AG08395 (cell line): ENCODE measurements at places on chromosomes 3 and 15.

DNA sequence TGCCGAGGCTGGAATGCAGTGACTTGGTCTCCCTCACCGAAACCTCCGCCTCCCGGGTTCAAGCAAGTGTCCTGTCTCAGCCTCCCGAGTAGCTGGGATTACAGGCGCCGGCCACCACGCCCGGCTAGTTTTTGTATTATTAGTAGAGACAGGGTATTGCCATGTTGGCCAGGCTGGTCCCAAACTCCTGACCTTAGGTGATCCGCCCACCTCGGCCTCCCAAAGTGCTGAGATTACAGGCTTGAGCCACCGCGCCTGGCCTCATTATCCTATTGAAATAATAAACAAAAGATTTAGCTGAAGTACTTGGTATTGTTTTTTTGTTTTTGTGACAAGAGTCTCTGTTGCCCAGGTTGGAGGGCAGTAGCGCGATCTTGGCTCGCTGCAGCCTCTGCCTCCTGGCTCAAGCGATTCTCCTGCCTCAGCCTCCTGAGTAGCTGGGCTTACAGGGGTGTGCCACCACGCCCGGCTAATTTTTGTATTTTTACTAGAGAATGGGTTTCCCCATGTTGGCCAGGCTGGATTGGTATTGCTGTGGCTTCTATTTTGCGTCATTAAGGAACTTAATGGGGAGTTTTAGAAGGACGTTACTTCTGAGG, 1.5 kb downstream of the RPL35A start:
- DNase-seq: no peak

DNA sequence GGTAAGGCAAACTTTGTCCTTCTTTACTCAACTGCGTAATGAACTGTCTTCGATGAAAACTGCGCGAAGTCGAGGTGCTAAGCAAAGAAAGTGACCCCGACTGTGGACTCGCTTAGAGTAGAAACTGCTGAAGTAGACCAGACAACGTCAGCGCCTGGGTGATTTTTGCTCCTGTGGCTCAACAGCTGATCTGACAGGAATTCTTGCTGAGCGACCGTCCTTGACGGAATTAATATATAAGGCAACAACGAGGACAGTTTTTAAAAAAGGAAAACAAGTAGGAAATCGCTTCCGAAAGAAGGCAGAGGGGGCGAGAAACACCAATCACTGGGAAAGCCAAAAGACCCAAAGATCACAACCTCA, 541 bp downstream of the RPS27L start:
- peak; percentile 34 for DNase-seq

DNA sequence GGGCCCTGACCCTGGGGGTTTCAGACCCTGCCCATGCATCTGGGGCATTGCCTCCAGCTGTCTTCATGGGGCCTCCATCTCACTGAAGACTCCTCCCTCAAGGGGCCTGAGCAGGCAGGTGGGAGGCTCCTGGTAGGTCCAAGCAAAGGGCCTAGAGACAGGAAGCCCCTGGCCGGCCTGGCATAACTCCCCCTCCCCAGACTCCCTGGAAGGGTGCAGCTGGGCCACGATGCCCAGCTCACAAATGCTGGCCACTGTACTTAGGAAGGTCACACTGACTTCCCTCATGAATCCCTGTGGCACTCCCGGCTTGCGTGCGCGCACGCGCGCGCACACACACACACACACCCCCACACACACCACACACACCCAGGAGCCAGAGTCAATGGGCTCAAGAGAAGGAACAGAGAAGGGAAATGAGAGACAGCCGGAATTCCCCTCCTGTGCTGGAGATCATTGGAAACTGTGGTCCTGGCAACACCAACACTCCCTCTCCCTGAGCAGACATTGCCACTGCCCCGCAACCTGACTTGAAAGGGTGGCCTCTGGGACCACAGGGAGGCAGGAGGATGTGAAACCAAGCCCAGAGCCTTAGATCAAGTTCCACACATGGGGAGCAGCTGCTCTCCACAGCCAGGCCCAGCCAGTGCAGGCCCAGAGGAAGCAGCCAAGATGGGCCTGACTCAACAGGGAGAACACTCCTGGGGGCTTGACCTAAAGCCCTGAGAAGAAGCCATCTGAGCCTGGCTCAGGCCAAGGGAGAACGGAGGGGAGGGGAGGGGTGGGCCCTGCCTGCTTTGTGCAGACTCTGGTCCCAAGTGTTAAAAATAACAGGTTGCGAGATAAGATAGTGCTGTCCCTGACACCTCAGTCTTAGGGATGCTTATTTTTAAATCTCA, 69.7 kb downstream of the SCN5A start:
- no peak for DNase-seq

DNA sequence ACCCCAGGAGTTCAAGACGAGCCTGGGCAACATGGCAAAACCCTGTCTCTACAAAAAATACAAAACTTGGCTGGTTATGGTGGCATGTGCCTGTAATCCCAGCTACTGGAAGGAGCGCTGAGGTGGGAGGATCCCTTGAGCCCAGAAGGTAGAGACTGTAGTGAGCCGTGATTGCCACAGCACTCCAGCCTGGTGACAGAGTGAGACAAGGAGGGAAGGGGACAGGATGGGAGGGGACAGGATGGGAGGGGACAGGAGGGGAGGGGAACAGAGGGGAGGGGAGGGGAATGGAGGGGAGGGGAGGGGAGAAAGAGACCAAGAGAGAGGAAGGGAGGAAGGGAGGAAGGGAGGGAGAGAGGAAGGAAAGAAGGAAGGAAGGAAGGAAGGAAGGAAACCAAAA, 11.0 kb downstream of the COLQ start:
- no peak for DNase-seq

DNA sequence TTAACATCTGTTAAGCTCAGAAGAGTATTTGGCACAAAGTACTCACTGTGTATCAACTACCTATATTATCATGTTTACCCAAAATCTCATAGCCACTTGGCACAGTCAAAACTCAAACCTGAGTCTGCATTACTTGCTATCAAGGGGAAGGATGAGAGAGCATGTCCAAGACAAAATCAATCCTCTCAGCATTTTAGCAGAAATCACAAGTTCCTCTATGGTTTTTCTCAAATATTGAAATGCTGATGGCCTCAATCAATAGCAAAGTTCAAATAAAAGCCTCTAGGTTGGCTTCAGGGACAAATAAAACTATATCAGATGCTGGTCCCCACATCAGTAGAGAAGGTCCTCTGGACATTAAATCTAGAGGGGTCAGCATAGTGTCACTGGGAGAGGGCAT, 14.3 kb downstream of the TBC1D2B start:
- no peak for DNase-seq

DNA sequence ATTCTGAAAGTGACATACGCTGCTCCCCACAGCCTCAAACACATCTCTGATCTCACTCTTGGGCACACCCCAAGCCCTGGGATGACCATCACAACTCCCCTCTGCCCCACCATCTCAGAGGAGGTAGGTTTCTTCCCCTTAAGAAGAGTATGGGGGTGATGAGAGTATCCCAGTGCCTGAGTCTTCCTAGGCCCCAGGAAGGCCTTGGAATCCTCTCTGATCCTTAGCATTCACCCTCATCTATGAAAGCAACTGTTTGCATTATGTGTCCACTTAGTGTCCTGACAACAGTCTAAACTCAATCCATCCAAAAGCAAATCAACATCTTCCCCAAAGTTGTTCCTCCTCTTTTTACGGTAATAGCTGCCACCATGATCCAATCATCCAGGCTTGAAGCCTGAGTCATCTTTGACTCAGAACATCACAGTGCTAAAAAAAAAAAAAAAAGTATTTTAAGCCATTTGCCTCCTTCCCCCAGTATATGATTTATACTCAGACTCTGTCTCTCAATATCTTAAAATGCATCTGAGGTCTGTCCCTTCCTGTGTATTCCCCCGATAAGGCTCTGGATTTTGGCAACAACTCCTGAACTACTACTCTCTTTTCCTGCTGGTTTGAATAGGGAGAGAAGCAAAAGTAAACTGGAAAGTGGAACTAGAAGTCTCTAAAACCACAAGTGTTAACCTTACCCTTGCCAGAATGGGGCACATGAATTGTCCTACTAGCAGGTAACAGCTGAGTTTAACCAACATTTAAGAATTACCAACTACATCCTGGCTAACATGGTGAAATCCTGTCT, 22.5 kb downstream of the POPDC2 start:
- DNase-seq: peak; percentile 88

GRCh38 chr15:81013396-81013929, 12.7 kb downstream of the TLNRD1 start:
- DNase-seq: no peak

DNA sequence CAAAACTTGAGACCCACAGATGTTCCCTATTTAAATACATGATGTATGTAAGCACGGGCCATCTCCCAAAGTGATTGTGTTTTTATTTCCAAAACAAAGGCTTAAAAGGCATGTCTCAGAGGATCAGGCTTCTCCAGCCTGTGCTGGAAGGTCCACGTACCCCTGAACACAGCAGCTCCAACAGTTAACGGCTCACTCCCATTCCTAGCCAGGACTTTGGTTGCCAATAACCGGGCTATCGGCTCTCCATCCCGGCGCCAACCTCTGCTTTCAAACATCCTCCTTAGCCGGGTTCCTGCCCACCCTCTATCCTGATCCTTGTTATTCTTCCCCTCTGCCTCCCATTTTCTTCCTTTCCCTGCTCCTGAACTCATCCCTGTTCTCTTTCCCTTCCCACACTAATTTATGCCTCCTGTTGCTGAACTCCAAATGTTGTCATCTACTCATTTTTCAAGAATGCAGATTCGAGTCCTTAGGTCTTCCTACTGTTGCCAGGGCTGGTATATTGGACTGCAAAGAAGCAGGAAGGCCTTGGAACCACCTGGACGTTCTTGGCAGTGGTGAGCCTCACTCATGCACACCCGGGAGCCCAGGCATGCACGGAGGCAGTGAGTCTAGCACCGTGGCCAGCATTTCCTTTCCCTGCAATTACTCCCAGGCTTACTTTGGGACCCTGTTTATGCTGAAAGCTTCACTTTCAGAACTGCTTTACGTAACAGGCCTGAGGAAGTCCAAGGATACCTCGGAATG, 128.4 kb upstream of the RAD18 start:
- DNase-seq: peak; percentile 6

DNA sequence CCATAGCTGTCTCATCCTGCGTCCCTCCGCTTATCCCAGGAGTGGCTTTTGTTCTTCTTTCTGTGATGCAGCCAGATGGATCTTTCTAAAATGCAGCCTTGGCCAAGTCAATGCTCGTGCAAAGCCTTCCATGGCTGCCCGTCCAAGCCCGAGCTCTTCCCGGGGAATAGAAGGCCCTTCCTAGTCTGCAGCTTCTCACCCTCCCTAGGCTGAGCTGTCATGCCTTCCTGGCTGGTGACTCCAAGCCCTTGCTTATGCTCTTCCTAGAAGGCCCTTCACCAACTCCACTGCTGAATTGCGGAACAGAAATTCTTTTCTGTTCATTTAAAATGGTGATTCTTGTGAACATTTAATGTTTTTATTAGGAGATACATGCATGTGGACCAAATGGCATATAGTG, 95.9 kb downstream of the SMAD6 start:
- DNase-seq: no peak

GRCh38 chr15:48402427-48403177, 71.4 kb downstream of the DUT start:
- DNase-seq: no peak

DNA sequence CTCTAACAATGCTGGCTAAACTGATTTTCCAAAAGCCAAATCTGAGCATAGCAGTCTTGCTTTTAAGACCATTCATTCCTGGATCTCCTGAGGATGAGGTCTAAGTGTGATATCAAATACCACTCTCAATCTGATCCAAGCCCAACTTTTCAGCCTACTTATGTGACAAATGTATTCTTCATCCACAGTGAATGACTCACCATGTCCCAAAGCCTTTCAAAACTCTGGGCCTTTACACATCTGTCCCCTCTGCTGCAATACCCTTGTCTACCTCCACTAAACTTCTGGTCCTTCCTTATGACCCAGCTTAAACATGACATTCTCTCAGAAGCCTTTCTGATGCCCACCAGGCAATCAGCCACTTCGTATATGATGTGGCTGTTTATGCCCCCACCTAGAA, 4.6 kb downstream of the ANAPC13 start:
- DNase-seq: no peak

DNA sequence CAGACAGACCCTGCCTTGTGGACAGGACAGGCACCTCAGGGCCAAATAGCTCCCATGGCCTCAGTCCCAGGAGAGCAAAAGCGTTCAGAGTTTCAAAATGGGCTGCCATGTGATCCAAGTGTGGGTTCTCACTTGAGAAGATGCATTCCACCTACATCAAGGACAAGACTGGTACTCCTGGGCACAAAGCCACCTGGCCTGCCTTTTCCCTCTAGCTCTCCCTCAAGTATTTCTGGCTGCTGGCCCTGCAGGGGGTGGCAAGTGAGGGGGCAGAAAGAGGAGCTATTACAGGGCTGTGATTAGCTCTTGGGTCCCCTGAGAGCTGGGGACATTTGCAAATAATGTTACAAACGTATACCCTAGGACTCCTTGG, 6.5 kb upstream of the COL7A1 start:
- DNase-seq: no peak

DNA sequence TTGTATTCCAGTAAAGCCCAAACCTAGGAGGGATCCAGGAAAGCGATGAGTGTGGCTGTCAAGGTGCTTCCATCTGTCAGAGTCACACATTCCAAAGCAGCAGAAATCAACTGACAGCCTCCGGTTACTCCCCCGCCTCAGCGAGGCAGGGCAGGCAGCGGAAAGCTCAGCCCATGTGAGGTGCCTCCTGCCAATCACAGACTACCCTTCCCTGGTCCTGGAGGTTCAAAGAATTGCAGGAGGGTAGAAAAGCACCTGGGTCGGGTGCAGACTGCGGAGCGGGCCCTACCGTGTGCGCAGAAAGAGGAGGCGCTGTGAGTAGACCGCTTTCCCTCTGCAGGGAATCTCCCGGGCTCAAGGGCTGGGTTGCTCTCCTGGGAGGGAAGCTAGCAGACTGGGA, at the start of gene UPK1B:
TSS of gene UPK1B (plus strand) at position 274 of the 400 bp plus-strand sequence. CDS start 13,144 bp downstream, outside the sequence.
- DNase-seq: no peak

GRCh38 chr3:26205475-26205874, 415.6 kb downstream of the OXSM start:
- no peak for DNase-seq

GRCh38 chr3:174675406-174675805, 183.7 kb upstream of the NAALADL2 start:
- DNase-seq: no peak

DNA sequence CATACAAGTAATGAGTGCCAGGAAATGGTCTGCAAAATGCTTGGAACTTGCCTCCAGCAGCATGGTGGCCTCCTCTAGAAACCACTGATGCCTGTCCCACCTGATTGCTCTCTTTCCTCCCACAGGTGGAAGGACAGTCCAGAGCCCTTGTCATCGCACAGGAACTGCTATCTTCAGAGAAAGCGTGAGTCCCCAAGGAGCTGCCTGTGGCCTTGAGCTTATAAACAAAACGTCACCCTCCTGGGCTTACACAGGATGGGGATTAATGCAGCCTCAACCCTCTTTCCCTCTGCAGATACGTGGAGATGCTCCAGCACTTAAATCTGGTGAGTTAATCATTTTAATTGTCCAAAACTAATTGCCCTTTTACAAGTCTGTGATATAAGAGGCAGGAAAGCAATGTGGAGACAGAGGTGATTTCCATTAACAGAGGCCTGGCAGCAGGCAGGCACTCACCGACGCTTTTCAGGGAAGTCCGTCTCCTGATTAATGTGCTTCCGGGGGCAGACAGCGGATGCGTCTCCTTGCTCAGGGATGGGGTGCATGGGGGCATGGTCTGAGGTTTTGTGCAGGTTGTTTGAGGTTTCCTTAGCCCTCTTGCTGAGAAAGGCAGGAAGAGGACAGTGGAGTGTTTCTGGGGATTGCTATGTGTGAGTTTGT, 61.8 kb downstream of the FGD5 start:
- no peak for DNase-seq

GRCh38 chr15:38512901-38513300, 51.7 kb downstream of the RASGRP1 start:
- DNase-seq: no peak

- DNase-seq: peak; percentile 28
Measured at GRCh38 chr3:98732286-98733052, 30.7 kb upstream of the ST3GAL6 start.

- DNase-seq: no peak
Measured at GRCh38 chr15:38424101-38424552, 29.8 kb upstream of the FAM98B start.
